Pulmonary artery endothelial cell (primary cell): ENCODE measurements at places on chromosomes 12 and 14. TPM values are rescaled to one million over a fixed set of nuclear protein-coding genes. Genes with fewer than 3 reads are reported as not detected.

DNA sequence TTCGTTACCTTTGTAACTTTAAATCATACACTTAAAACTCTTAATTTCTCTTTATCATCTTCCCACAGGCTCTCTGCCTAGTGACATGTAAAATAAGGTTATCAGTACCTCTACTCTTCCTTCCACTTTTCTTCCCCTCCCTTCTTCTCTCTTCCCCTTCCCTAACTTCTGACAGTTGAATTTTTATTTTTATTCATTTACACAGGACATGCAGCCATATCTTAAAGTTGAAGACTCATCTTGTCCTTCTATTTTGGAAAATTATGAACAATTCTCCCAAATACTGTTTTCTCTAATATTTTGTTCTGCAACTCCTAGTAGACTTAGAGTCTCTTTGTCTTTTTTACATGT, 263.9 kb downstream of the FBXL14 start:
- DNase-seq, result no peak

DNA sequence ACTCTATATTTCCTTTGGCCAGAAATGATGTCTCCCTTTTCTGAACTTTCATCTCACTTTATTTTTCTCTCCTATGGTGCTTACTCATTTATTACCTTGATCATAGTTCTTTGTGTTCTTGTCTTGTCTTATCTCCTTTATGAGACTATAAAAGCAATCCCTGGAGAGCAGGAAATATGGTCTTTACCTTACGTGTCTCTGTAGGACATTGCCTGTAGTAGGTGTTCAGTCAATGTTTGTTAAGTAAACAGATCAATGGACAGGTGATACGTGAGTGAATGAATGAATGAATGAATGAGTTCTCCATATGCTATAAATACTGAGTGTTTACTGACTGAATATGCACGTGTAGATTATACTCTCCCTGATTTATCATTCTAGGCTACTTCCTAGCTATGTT, 193.7 kb upstream of the HMGA2 start:
- no peak for DNase-seq

DNA sequence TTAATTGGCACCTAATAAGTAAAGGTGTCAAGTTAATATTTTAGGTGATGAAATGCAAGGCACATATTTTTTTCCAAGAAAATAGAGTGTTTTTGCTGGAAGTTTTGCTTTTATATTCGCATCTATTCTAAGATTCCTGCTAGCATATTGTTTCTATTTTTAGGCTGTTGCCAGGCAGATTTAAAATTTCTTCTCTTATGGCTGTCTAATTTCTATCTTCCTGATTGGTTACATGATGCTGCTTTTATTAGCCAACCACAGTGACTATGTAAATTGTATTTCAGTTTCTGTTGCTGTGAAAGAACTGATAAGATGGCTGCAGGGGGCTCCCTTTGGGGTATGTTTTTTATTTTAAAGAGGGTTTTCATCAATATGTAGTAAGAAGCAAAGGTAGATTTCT, 42.7 kb downstream of the ATF7IP start:
- DNase-seq, result no peak

DNA sequence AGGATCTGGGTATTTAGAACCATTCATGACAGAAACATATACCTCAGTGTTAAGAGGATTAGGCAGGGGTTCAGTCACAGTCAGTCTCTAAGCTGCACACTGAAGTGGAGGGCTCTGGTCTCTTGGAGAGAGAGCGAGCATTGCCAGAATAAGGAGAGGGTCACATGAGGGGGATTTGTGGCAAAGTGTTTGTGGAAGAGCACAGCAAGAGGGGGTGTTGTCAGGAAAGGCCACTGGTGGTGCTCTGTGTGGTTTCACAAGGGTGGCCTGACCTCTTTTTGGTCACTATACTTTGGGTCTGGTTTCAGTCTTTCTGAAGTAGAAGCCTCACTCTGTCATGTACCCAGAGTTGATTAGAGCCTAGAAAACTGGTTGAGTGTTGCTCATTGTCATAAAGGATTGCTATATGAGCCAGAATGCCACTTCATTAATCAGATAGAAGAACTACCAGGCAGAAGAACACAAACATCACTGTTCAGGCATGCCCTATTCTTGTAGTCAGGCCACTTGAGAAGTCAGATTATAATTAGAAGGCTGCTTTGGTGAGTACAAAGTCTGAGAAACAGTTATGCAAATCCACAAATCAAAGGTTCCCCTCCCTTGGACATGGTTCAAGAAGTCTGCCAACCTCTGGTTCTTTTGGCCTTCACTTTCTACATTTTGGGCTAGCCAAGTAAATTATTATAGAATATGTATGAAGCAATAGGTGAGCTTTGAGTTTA, 8.4 kb downstream of the TMEM19 start:
- no peak for DNase-seq

GRCh38 chr14:97695456-97695981, 898.3 kb downstream of the VRK1 start:
- no peak for DNase-seq

PLCZ1 gene
- 0.20 TPM in 1 of 2 replicates, not detected in the other for total RNA-seq

FITM1 gene
- total RNA-seq, result 0.13 TPM in 1 of 2 replicates, not detected in the other

- no peak for DNase-seq
Measured at GRCh38 chr12:49330032-49330619, 6.9 kb downstream of the C1QL4 start.

PRPH gene
- total RNA-seq, result 0.26 and 0.53 TPM in 2 replicates

IL23A gene
- 0.13 TPM in 1 of 2 replicates, not detected in the other for total RNA-seq

CALM1 gene
- 1,262 and 1,419 TPM in 2 replicates for total RNA-seq

GRCh38 chr12:108839890-108840230, 17.5 kb downstream of the SSH1 start:
- DNase-seq, result no peak

DNA sequence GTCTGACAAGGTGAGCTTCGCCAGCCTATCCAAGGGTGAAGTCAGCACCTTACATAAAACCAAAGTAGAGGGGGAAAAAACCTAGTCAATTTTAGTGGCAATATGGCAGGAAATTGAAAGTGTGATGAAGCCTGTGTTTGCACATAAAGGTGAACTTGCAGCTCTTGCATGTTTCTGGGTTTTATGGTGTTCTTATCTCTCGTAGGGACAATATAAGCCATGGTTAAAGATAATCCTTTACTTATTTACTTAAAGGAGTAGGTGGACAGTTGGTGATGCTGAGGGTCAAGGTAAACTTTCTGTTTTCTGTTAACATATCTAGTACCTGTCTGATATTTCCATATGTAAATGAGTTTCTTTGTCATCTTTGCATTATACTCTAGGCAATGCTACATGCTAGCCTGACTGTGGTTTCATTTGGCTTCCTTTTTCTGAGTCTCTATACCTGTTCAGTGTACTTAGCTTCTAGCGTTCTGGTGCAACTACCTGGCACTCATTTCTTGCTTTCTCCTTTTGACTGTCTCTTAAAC, 32.8 kb downstream of the CCDC91 start:
- no peak for DNase-seq

DNA sequence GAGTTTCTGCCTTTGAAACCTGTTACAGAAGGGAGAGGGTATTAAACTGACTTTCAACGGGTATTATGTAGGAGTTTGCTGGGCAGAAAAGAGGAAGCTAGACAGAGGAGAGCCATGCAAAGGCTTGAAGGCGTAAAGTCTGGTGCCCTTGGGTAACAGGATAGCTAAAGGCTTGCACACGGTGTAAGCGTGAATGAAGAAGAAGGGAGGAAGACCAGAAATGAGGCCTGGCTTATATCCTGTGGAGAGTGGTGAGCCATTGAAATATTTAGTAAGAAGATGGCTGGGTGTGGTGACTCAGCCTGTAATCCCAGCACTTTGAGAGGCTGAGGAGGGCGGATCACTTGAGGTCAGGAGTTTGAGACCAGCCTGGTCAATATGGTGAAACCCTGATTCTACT, 22.6 kb downstream of the SUDS3 start:
- no peak for DNase-seq

DNA sequence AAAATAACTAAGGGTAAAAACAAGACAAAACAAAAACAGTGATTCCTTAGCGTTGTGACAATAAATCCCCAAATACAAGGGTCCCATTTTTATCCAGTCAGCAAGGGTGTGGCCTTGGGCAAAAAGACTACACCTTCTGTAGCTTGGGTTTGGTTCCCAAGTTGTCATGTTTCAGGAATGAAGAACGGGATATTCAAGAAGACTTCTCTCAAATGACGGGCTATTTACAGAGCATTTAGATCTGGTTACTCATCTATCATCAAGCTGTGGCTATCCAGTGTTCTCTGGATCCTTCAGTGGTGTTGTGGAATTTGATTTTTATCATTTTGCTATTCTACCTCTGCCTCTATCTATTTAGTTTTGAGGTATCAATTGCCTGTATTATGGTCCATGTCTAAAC, 219.7 kb downstream of the SLC25A21 start:
- no peak for DNase-seq

DNA sequence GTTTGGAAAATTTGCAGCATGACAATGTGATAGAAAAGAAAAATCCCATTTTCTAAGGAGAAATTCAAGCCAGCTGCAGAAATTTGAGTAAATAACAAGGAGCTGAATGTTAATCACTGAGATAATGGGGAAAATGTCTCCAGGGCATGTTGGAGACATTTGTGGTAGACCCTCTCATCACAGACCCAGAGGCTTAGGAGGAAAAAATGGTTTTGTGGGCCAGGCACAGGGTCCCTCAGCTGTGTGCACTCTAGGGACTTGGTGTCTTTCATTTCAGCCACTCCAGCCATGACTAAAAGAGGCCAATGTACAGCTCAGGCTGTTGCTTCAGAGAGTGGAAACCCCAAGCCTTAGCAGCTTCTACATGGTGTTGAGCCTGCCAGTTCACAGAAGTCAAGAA, 111.4 kb upstream of the SYT10 start:
- no peak for DNase-seq

DNA sequence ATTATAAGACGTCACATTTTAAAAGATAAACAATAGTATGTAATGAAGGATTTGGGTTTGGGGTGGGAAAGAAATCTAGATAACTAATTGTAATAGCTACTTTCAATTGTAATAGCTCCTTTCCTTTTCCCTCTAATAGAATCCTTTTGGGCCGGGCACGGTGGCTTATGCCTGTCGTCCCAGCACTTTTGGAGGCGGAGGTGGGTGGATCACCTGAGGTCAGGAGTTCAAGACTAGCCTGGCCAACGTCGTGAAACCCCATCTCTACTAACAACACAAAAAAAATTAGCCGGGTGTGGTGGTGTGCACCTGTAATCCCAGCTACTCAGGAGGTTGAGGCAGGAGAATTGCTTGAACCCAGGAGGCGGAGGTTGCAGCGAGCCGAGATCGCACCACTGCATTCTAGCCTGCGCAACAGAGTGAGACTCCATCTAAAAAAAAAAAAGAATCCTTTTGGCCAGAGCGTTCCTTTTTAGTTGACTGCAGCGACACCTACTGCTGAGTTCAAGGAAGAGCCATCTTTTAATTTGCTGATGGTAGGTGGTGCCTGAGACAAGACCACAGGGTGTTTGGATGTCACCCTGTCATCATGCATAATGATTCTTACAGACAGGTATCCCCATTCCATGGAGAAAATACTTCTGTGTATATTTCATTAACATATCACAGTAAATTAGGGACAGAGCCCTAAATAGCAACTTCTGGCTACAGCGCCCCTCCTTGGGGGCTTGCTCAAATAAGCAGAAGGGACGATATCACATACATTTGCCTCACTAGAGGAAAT, 79.5 kb downstream of the ARMH4 start:
- DNase-seq, result peak; percentile 30

DNA sequence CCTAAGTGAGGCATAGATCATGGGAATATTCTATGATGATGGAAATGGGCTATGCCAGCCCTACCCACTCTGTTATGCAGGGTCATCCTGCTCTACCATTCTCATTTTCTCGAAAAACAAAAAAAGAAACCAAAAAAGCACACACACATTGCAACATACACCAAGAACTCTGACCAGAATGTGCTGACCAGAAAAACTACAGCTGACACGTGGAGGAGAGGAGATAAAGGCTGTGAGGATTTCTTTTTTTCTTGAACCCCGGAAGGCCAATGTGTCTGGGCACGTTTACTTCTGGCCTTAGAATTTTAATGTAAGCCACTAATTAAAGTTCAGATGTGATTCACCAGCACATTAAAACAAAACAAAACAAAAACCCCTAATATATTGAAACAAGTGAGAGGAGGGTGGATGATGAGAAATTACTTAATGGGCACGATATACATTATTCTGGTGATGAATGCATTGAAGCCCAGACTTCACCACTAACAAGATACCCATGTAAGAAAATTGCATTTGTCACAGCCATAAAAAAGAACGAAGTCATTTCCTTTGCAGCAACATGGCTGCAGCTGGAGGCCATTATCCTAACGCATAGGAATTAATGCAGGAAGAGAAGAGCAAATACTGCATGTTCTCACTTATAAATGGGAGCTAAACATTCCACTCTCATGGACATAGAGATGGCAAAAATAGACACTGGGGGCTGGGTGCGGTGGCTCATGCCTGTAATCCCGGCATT, 66.3 kb upstream of the PLEKHG3 start:
- no peak for DNase-seq

- no peak for DNase-seq
Measured at GRCh38 chr12:104588047-104588920, 131.5 kb downstream of the CHST11 start.

GRCh38 chr12:59734371-59734770, 138.5 kb downstream of the SLC16A7 start:
- DNase-seq, result no peak

GALC gene
- 12.0 and 16.9 TPM in 2 replicates for total RNA-seq

CD4 gene
- total RNA-seq, result 0.07 TPM in 1 of 2 replicates, not detected in the other

DNA sequence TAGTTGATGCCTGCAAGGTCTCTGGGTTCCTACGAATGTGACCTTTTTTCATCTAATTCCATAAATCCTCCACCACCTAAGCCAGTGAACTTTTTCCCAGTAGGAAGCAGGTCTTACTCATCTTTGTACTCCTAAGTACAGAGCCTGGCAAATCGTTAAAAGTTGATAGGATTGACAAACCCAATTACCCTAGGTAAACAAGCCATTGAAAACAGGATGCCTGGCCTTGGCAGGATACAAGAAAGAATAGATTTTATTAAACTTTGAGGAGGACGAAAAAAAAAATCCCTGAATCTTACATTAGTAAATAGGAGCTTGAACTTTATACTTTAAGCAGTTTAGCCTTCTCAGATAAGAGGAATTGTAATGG, 5.6 kb downstream of the TBPL2 start:
- no peak for DNase-seq

- no peak for DNase-seq
Measured at GRCh38 chr14:68865542-68865941, 72.7 kb upstream of the ZFP36L1 start.

DNA sequence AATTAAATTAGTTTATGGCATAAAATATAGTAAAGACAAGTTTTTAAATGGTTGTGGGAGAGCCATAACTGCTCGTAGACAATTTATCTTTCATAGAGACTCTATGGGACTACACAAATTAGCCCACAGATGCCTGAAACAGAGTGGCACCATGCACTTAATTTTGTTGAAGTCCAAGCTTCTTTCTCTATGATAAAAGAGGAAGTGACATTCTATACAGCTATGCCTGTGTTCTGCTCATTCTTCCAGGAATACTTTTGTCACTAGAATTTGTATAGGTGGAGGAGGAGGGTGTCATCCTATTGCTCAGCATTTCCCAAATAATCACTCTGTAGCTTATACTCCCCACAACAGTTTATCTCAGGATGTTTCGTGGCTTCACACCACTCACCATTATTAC, 43.7 kb upstream of the KICS2 start:
- no peak for DNase-seq

GRCh38 chr14:68105816-68106215, 286.2 kb downstream of the RAD51B start:
- DNase-seq, result no peak

SETD3 gene
- 54.1 and 73.4 TPM in 2 replicates for total RNA-seq
